ENCODE measurements at places on chromosomes 7 and 10.

GRCh38 chr10:99661377-99661763 lies 2.1 kb downstream of the ENTPD7 start:
- peak; percentile 93 for DNase-seq

- no peak for DNase-seq
Measured at GRCh38 chr10:89503652-89504370, 31.6 kb downstream of the SLC16A12 start.

DNA sequence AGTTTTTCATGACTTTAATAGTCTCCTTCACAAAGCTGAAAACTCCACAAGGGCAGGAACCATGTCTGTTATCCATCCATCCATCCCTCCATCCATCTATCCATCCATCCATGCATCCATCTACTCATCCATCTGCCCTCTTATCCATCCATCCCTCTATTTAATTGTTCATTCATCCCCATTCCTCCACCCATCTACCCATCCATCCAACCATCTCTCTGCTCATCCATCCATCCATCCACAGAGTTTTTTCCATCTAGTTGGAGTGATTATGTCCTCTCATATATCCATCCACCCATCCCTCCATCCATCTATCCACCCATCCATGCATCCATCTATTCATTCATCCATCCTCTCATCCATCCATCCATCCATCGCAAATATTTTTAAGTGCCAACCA lies 237.9 kb downstream of the EMX2 start:
- no peak for DNase-seq

DNA sequence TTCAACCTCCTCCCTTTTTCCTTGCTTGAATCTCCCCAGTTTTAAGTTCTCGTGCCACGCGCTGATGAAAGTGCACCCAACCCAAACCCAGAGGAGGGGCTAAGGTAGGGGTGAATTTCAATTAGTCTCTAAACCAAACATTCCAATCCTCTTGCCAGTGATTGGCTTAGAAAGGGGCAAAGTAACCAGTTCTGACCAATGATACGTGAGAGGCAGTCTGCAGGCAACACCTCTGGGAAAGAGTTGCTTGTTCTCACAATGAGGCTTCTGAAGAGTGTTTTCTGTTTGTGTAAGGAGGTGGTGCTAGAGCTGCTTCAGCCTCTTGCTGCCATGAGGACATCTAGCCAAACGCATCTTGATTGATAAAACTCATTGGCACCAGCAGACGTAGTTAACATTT lies 21.8 kb downstream of the SLC35G1 start:
- no peak for DNase-seq

DNA sequence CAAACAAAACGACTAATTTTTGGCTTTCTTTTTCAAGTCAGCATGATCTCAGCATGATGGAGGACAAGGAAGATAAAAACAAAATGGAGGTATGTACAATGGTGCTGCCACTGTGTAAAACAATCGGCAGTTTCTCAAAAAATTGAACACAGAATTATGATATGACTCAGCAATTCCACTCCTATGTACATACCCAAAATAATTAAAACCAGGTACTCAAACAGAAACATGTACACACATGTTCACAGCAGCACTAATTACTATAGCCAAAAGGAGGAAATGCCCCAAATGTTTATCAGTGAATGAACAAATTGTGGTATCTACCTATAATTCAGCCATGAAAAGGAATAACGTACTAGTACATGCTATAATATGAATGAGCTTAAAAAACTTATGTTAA lies 29.9 kb downstream of the SNX13 start:
- DNase-seq, result no peak

GRCh38 chr10:100725869-100726426 lies 19.4 kb upstream of the PAX2 start:
- DNase-seq, result no peak

DNA sequence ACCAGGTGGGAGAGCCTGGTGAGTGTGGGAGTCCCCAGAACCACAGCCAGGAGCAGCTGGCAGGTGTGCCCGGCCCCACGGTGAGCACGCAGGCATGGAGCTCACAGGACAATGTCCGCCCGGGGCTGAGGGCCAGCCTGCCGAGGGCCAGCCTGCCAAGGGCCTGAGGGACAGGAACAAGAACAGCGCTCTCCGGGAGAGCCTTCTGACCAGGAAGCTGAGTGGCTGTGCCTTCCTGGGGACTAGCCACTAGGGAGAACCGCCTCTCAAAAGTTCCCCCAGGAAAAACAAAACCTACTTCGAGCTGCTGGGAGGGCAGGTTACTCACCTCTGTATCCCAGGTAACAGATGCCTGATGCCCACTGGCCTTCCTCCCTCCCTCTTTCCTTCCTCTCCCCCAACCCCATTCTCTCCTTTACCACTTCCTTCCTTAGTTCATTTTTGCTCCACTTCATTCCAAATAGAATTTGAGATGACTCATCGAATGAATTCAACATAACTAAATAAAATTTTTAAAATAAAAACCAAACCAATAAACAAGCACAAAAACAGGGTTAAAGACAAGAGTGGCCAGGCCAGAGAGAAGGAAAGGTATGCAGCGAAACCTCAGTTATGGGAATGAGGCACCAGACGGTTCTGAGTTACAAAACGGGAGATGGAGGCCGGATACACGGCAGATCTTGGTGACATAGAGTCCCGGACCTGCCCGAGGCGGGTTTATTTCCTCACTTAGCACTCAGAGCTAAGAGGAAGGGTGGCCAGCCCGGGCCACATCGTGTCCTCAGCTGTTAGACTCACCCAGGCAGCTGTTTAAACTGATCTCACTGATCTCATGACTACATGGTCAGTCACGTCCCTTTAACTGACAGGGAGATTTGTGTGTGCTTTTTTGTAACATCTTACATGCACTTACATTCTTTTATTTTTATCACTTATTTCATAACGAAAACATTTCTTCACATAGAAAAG lies 128.5 kb downstream of the TNS3 start:
- peak; percentile 97 for DNase-seq

DNA sequence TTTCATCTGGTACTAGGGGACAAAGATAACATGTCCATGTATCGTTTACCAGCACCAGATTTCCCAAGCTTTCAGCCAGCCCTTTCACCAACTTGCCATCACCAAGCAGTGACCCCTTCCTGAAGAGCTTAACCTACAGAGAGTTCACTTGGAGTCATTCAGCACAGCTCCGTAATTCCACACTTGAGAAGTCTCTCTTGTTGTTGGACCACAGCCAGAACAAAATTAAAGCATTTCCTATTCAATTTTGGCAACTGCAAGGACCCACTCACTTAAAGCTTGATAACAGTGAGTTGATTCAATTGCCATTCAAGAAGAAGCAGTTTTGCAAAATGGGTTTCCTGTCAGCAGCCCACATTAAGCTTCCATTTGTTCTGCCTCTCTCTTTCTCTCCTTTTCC lies 88.5 kb upstream of the LRRTM3 start:
- no peak for DNase-seq

- DNase-seq, result no peak
Measured at GRCh38 chr7:102111061-102112041, 175.3 kb upstream of the SH2B2 start.

Data from EL (cell line).